T-cell (primary cell): ENCODE measurements at places on chromosomes 2 and 18.
A peak's percentile ranks its signal among the peaks of the same experiment; 100 is the strongest.

GRCh38 chr18:7953095-7953958 is 386.2 kb downstream of the PTPRM start:
- peaks cover 10% of the 10 kb centered on the region for H3K4me1 ChIP-seq
- no peaks in the 10 kb centered on the region for H3K27me3 ChIP-seq
- H3K4me3 ChIP-seq: no peak overlapping the region

- H3K27me3 ChIP-seq: peaks cover 18% of the 10 kb centered on the region
- H3K36me3 ChIP-seq: no peaks in the 10 kb centered on the region
- H3K4me3 ChIP-seq: no peak overlapping the region
- H3K4me1 ChIP-seq: no peaks in the 10 kb centered on the region
- no peak overlapping the region for H3K27ac ChIP-seq
Measured at GRCh38 chr2:27502142-27502541, 5.5 kb downstream of the GCKR start.

DNA sequence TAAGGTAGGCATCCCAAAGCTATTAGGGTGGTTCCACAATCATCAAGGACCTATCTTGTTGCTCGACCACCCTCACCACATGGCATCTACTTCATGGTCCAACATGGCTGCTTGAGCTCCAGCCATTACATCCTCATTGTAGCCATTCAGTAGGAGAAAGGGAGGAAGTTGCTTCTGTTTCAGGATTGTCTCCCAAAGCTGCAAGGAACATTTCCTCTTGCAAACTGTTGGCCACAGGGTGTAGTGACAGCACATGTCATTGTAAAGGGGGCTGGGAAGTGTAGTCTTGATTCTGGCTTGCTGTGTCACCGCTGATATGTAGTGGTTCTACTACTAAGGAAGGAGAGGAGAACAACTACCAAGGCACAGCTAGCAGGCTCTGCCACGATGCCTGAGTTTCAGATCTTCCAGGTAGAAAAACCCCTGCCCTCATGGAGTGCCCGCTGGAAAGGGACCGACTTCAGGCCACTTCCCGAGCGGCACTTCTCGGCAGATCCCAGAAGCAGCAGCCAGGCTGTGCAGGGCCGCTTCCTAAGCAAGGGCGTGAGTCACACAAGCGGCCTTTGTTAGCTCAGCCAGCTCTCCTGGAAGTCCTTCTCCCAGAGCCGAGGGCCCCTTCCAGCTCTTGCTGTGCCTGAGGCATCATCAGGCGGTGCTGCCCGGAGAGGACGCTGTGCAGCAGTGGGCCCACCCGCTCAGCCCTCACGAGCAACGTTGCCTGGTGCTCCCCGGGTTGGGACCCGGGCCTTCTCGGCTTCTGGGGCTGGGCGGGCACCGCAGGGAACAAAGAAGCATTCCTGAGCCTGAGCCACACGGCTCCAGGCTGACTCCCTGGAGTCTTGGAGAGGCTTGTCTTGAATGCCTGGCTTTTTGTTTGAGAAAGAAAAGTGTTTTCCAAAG is 58.2 kb downstream of the HS6ST1 start:
- H3K36me3 ChIP-seq: no peaks in the 10 kb centered on the region
- no peak for DNase-seq
- no peak overlapping the region for H3K27ac ChIP-seq
- no peaks in the 10 kb centered on the region for H3K4me1 ChIP-seq
- H3K4me3 ChIP-seq: no peak overlapping the region
- H3K27me3 ChIP-seq: peaks cover 6% of the 10 kb centered on the region

- no peaks in the 10 kb centered on the region for H3K4me1 ChIP-seq
- H3K36me3 ChIP-seq: no peaks in the 10 kb centered on the region
- no peak overlapping the region for H3K27ac ChIP-seq
Measured at GRCh38 chr2:88067189-88067588, 436 bp upstream of the SMYD1 start.

GRCh38 chr2:71691747-71692441 is 238.5 kb downstream of the DYSF start:
- no peak for DNase-seq
- no peak overlapping the region for H3K27ac ChIP-seq

DNA sequence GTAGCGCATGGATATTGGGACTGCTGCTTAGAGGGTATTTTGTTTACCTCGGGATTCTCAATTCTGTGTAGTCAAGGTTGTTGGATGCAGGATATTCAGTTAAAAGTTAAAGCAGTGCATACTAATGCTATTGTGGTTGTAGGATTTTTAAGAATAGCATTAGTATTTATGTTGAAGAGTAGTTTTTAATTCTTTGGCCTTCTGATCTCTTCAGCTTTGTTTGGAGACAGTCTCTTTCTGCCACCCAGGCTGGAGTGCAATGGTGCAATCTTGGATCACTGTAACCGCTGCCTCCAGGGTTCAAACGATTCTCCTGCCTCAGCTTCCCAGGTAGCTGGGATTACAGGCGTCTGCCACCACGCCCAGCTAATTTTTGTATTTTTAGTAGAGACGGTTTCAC is 1.5 kb downstream of the RHBDD1 start:
- no peak for DNase-seq
- peak overlapping the region; percentile 92 for H3K27ac ChIP-seq
- H3K27me3 ChIP-seq: no peaks in the 10 kb centered on the region

- H3K4me3 ChIP-seq: peak overlapping the region; percentile 100
- peak; percentile 48 for DNase-seq
- H3K36me3 ChIP-seq: no peaks in the 10 kb centered on the region
- peak overlapping the region; percentile 100 for H3K27ac ChIP-seq
- no peaks in the 10 kb centered on the region for H3K27me3 ChIP-seq
- H3K4me1 ChIP-seq: peaks cover 40% of the 10 kb centered on the region
Measured at GRCh38 chr2:207530160-207531031, 634 bp downstream of the CREB1 start.

- H3K36me3 ChIP-seq: peaks cover 15% of the 10 kb centered on the region
- no peak overlapping the region for H3K27ac ChIP-seq
- no peak overlapping the region for H3K4me3 ChIP-seq
- no peaks in the 10 kb centered on the region for H3K27me3 ChIP-seq
Measured at GRCh38 chr2:144402251-144402650, 117.7 kb downstream of the ZEB2 start.

- no peaks in the 10 kb centered on the region for H3K4me1 ChIP-seq
- no peaks in the 10 kb centered on the region for H3K27me3 ChIP-seq
- H3K27ac ChIP-seq: no peak overlapping the region
- no peak for DNase-seq
Measured at GRCh38 chr2:125721072-125721721, 934.8 kb upstream of the GYPC start.

DNA sequence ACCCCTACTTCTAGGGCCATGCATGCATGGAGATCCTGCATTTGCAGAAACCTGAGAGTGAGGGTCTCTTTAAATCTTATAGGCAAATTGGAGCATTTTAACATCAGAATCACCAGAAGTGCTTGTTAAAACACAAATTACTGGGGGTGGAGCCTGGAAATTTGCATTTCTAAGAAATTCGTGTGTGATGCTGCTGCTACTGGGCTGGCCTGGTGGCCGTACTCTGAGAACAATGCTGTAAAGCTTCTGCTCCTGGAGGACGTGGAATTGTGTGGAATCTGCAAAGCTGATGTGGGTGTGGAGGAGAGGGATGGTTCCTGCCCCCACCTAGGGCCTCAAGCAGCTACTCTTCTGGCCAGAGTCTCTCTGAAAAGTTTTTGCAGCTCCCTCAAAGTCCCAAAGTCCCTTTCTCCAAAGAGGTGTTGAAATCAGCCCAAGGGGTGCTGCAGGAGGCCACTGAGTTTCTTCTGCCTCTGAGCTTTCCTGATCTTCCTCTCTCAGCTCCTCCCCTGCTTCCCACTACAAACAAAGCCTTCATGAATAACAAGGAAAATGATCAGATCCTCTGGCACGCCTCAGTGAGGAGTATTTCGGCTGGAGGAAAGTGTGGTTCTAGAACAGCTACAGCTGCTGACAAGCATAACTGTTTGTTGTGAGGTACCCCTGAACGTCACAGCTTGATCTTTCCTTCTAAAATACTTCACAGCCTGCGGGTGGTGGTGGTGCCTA is 508.3 kb downstream of the CNTNAP5 start:
- H3K27me3 ChIP-seq: no peaks in the 10 kb centered on the region
- H3K4me1 ChIP-seq: no peaks in the 10 kb centered on the region
- no peak overlapping the region for H3K4me3 ChIP-seq
- DNase-seq: no peak

DNA sequence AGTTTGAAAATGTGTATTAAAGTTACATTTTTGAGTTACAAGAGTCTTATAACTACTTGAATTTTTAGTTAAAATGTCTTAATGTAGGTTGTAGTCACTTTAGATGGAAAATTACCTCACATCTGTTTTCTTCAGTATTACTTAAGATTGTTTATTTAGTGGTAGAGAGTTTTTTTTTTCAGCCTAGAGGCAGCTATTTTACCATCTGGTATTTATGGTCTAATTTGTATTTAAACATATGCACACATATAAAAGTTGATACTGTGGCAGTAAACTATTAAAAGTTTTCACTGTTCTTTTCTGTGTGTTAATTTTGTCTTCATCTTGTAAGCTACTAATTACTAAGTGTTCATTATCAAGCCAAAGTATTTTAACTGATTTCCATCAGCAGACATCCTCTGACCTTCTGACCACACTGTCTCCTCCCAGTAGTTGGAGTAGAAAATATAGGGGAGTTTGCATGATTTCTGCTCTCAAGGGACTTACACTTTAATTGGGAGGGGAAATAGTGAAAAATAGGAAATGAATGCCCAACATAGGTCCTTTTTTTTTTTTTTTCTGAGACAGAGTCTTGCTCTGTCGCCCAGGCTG is 4.3 kb downstream of the PMAIP1 start:
- H3K27ac ChIP-seq: peak overlapping the region; percentile 83
- peaks cover 14% of the 10 kb centered on the region for H3K4me1 ChIP-seq
- peak; percentile 23 for DNase-seq
- H3K4me3 ChIP-seq: no peak overlapping the region
- H3K27me3 ChIP-seq: no peaks in the 10 kb centered on the region

DNA sequence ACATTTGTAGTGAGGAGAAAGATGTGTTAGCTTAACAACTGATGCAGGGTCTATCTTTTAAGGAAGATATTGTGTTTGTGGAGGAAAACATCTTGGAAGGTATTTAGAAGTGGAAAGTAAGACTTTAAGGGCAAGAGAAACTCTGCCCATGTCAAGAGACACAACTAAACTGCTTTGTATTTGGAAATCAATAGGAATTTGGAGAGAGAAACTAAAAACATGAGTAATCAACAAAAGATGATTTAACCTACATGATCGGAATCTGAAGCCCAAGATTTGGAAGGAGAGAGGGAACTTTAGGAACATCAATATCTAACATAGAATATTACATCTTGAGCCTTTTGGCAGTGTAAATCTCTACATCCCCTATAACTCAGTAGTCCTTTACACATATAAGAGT is 184.2 kb upstream of the COL3A1 start:
- H3K36me3 ChIP-seq: no peaks in the 10 kb centered on the region
- no peak for DNase-seq
- H3K4me1 ChIP-seq: no peaks in the 10 kb centered on the region
- H3K4me3 ChIP-seq: no peak overlapping the region
- H3K27ac ChIP-seq: no peak overlapping the region

DNA sequence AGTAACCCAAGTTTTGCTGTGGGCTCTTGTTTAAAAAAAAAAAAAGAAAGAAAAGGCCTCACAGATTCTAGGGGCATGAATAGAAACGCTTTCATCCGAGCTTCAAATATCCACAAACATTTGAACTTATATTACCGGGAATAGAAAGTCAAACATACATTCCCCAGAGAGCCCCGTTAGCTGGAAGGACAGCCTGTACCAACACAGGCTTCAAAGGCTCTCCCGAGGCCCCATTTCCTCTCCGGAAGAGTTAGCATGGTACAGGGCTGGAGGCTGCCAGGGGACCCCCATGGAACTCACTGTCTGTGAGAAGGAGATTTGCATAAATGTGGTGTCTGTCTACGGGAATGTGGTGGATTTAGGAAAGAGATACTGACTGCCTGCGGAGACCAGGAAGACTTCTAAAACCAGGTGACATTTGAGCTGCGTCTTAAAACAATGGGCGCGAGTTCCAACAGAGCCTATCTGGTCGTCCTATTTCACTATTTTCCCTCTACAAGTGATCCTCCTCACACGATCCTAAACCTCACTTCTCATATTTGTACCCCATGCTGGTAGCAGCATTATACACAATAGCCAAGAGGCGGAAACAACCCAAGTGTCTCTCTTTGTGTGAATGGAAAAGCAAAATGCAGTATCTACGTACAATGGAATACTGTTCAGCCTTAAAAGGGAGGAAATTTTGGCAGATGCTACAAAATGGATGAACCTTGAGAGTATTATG is 820 bp upstream of the MATN3 start:
- no peaks in the 10 kb centered on the region for H3K36me3 ChIP-seq
- H3K4me1 ChIP-seq: peaks cover 4% of the 10 kb centered on the region
- peak overlapping the region; percentile 25 for H3K4me3 ChIP-seq
- H3K27ac ChIP-seq: no peak overlapping the region

GRCh38 chr2:110678457-110679336 is 834 bp upstream of the BUB1 start:
- H3K4me1 ChIP-seq: peaks cover 11% of the 10 kb centered on the region
- H3K4me3 ChIP-seq: peak overlapping the region; percentile 99
- H3K27me3 ChIP-seq: peaks cover 10% of the 10 kb centered on the region
- peak overlapping the region; percentile 59 for H3K27ac ChIP-seq
- DNase-seq: no peak

DNA sequence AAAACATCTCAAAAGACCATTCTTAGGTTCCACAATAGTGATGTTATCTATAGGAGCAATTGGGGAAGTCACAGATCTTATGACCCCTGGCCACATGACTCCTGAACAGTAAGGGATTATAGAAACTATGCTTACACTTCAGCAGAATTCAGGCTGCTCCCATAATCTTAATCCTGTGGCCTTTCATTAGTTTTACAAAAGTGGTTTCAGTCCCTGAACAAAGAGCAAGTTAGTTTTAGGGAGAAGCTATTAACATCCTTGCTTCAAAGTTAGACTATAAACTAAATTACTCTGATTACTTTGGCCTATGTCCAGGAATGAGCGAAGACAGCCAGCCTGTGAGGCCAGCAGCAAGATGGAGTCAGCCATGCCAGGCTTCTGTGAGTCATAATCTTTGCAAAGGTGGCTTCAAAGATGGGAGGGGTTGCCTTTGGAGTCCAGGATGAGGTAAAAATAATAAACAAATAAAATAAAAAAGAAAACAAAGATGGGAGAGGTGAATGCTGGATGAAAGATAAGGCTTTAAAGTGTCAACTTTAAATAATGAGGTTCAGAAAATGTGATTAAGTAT is 168.7 kb upstream of the NDUFV2 start:
- no peaks in the 10 kb centered on the region for H3K4me1 ChIP-seq
- no peak overlapping the region for H3K4me3 ChIP-seq
- no peak overlapping the region for H3K27ac ChIP-seq
- no peaks in the 10 kb centered on the region for H3K27me3 ChIP-seq
- DNase-seq: no peak

GRCh38 chr18:31983020-31983419 is 35.6 kb upstream of the RNF125 start:
- H3K27ac ChIP-seq: no peak overlapping the region
- H3K27me3 ChIP-seq: no peaks in the 10 kb centered on the region
- DNase-seq: no peak
- no peaks in the 10 kb centered on the region for H3K36me3 ChIP-seq

DNA sequence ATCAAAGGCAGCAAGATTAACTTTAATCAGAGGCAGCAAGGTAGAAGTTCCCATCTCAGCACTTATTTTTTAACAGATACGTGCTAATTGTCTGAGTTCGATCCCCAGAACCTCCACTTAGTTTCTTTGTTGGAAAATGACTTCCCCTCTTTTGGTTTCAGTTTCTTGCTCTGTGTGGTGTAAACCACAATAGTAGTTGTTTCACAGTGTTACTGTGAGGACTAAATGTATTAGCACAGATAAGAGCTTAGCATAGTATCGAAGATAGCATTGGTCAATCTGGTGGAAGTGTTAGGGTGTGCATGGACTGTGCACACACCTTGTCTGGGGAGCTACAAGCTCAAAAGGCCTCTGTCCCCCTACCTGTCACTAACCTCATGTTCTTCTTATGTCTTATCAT is 988.3 kb upstream of the GYPC start:
- DNase-seq: no peak
- H3K4me3 ChIP-seq: no peak overlapping the region
- no peak overlapping the region for H3K27ac ChIP-seq
- H3K4me1 ChIP-seq: no peaks in the 10 kb centered on the region
